ENCODE measurements at places on chromosomes 6 and 20.
A peak's percentile ranks its signal among the peaks of the same experiment; 100 is the strongest.

DNA sequence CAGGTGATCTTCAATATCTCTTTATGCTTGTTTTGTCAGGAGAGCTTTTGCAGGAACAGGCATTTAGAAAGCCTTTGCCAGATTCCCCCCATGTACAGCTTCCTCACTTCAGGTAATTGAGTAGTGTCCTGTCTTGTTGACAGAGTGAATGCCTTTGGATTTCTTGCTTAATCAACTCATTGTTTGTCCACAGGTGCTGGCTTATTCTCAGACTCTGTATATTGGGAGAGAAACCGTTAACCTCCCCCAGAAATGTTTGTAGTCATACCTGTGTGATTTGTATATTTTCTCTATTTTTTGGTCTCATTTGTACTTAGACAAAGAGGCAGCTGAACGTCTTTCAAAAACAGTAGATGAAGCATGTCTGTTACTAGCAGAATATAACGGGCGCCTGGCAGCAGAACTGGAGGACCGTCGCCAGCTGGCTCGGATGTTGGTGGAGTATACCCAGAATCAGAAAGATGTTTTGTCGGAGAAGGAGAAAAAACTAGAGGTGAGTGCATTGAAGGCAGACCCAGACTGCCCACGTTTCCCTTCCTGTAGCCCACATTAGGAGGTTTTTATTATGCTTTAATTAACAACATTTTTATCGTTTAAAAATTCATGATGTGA lies 32.3 kb downstream of the RPRD1B start:
- DNase-seq = peak; percentile 44

GRCh38 chr6:167398214-167399050 lies 73.5 kb downstream of the TTLL2 start:
- DNase-seq = no peak

DNA sequence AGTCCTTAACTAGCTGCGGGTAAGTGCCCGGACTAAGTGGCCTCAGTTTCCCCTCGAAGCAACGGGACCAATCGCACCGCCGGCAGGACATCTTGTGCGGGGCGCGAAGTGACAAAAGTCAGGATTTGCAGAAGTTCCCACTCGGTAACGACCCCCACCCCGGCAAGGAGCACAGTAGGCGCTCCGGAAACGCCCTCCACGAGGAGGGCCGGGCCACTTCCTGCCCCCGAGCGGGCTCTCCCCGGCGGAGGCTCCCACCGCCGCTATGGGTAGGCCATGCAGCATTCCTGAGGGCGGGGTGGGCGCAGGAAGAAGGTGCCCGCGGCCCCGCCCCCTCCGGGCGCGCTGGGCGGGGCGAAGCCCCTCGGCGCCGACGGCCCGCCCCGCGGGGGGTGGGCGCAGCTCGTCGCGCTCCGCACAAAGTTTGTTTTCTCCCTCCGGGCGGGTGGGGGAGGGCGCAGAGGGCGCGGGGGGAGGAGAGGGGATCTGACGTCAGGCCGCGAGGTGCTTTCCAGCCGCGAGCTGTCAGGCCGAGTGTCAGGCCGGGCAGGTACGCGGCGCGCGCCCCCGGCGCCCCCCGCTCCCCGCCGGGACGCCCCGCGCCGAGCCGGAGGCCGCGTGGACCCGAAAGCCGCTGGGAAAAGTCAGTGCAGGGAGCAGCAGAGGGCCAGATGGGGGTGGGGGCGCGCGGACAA lies at the start of gene TGIF2:
Gene TGIF2 (plus strand): TSS at position 495 of the 695 bp plus-strand sequence. CDS start 5,178 bp downstream, outside the sequence.
- peak; percentile 99 for DNase-seq

DNA sequence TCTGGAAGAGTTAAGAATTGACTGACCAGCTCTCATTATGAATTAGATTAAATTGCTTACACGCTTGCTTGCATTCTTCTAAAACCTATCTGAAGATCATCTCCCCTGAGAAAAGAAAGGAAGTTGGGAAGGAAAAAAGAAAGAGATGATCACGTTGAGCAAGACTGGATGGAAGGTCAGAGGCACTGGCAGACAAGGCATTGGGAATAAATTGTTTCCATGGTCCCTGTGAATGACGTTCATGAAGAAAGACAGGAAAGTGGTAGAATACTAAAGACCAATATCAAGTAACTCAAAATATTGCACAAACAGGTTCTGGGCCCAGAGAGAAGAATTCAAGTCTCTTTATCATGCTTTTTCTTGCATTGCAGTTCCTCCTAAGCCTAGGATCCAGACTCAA lies 1045.4 kb upstream of the MAP3K7 start:
- DNase-seq = no peak

- no peak for DNase-seq
Measured at GRCh38 chr6:86943819-86944407, 6.6 kb downstream of the HTR1E start.

DNA sequence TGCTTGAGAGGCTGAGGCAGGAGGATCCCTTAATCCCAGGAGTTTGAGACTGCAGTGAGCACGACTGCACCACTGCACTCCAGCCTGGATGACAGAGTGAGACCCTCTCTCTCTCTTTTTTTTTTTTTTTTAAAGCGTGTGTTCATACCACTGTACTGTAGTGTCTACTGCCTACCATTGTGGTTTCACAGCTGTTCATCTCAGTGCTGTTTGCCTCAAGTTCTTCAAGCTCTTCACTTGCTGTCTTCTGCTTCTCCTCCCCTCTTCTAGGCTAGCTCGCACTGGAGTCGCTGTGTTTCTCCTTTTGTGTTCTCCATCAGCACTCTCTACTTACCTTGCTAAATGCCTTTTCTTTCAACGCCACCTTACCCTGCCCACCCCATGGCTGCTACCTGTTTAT lies 7.4 kb downstream of the FOXO3 start:
- no peak for DNase-seq

GRCh38 chr20:4726710-4727397 lies 5.1 kb downstream of the PRND start:
- peak; percentile 75 for DNase-seq

- DNase-seq = no peak
Measured at GRCh38 chr6:46025573-46025972, 9.9 kb upstream of the CLIC5 start.

GRCh38 chr6:156013155-156013554 lies 557.5 kb upstream of the NOX3 start:
- DNase-seq = no peak
